ENCODE measurements at places on chromosomes 3 and 15.

DNA sequence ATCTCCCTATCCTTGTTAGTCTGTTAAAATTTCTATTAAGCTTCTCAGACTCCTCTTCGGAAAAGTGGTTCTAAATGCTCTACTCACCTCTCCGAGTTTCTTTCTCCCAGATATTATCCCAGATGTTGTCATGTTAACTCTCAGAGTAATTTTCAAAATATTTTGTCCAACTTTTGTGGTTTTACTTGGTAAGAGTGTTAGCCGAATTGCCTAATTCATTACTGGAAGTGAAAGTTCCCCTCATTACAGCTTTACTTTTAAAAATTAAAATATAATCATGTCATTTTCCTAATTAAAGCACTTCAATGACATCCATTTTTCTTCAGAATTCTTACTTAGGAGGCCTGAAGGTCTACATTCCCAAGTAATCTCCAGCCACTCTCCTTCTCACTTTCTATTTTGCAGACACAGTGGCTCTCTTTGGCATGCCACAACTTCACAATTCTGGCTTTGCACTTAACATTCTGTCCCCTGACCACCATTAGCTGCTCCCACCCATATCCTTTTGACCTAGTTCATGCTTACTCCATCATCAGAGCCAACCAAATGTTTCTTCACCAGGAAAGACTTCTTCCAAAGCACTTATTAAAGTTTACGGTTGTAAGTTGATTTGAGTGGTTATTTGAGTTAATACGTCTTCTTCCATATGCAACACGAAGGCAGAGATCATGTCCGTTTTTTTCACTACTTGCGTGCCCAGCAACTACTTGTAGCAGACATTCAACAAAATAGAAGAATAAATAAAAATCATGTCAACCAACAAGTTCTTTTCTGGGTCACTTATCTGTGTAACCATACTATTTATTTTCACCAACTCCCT is 10.2 kb upstream of the TIPARP start:
- DNase-seq: no peak

GRCh38 chr3:48151058-48151806 is 37.0 kb downstream of the CDC25A start:
- DNase-seq: no peak

DNA sequence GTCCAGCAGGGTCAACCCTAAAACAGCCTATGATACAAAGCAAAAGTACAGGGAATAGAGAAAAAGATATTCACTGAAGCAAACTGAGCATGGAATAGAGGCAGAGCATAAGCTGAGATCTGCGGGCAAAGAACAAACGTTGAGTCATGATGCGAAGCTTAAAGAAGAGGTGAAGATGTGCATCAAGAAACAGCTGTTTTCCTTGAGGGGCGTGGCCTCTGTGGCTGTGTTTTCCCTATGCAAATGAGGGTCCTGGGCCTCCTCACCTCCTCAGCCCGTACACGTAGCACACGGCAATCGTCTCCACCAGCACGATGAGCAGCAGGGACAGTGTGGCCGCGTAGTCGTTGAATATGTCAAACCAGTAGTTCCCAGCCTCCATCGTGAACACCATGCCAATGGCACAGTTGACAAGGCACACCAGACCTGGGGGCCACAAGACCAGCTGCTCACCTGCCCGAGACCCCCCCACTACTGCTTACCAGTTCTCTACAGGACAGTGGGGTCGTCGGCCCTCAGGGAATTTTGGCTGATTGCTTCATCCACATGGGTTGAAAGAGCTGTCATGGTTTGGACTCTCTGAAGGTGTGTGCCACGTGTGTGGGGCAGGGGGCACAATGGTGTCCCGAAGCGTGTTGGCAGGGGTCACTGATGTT is 33.6 kb downstream of the SLC6A20 start:
- no peak for DNase-seq

DNA sequence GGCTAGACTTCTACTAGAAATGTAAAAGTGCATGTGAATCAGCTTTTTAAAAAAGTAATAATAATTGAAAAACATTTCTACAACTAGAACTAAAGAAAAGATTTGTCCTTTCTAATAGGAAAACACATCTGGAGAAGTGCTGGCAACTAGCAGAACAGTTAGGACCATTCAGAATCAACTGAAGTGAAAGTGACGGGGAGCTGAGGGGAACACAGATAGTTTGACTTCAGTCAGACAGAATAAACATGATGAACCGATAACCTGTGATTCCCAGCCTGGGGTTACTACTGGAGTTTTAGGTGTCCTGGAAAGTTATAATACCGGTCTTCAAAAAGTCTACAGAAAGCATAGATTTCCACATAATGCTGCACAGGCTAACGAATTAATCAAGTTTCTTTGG is 28.1 kb downstream of the OPA1 start:
- no peak for DNase-seq

- no peak for DNase-seq
Observed at GRCh38 chr3:117512975-117513374, 803.4 kb downstream of the TUSC7 start.

DNA sequence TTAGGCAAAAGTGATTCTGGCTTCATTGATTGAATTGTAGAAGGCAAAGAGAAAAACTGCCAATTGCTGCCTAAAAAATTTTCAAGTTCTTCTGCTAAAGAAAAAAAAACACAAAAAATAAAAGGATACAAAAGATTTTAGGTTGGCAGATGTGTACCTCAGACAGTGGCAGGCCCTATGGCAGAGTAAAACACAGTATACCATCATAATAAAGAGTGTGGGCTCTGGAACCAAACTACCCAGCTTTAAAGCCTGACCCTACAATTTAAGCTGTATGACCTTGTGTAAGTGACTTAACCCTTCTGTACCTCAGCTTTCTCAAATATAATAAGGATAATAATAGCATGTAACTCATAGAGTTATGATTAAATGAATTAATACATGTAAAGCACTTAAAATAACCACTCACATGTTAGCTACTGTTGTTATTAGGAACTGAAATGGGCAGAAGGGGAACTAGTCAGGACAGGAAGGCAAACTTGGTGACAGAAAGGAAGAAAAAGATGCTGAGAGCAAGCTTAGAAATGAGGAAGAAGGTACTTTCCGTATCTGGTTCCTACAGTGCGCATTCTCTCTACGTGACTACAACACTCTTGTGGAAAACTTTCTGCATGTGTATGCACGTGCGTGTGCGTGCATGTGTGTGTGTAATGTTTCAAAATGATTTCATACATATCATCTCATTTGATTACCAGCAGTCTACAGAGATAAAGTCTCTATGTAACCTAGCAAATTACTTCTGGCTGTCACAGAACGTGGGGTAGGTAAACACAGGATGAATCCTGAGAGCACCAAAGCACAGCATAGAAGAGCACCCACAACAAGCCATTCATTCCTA is 13.6 kb upstream of the GATM start:
- no peak for DNase-seq

- no peak for DNase-seq
Observed at GRCh38 chr15:69099941-69100340, 60.5 kb upstream of the GLCE start.

DNA sequence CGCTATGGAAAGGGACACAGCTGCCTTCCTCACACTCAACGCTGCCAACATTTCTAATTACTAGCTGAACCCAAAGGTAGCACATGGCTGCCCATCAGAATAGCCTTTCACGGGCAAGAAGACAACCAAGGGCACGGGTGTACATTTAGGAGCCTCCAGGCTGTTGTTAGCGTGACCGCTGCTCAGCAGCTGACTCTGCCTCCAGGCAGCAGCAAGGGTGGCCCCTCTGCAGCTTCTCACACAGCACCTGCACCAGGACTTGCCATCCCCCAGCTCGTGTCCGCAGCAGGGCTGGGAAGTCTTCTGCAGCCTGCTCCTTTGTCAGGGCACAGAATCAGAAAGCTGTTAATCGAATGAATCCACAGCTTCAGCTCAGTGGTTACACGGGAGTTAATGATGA is 146.8 kb downstream of the ADAMTS17 start:
- DNase-seq: no peak

- no peak for DNase-seq
Observed at GRCh38 chr3:197734667-197735318, 1.9 kb downstream of the RUBCN start.

GRCh38 chr3:127104586-127104985 is 88.3 kb upstream of the PRR23E start:
- no peak for DNase-seq

DNA sequence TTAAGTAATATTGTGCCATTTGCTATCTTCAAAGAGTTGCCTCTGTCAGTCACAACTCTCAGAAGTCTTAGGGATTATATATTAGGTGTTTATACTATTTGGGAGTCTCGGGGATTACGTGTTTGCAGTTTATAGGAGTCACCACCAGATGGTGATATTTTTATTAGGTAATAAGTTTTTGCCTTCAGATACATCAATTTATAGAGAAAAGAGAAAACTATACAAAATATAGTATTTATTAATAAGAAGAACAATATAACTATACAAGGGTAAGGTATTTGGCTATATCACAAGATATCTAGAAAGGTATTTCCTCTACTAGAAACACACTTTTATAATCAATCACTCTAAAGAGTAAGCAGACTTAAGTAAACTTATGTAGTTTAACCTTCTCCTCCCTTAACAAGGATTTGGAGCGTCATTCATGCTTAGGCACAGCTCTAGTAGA is 10.7 kb upstream of the DHX36 start:
- DNase-seq: no peak

All from activated naive CD4-positive, alpha-beta T cell (primary cell).